ELR (cell line): ENCODE measurements at places on chromosomes 12 and 14.

GRCh38 chr14:22334627-22335026 lies 254.4 kb downstream of the DAD1 start:
- no peak for DNase-seq

DNA sequence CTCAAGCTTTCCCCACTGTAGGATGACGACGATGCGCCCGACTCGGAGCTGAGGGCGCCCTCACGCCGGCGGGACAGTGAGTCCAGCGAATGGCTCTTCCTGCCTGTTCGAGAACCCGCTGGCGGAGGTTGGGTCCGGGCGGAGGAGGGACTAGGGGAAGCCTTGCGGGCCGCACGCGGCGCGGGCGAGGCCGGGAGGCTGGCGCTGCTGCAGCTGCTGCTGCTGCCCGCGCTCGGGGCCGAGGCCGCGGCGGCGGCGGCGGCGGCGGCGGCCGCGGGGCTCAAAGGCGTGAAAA lies 1.9 kb downstream of the CCDC177 start:
- no peak for DNase-seq

DNA sequence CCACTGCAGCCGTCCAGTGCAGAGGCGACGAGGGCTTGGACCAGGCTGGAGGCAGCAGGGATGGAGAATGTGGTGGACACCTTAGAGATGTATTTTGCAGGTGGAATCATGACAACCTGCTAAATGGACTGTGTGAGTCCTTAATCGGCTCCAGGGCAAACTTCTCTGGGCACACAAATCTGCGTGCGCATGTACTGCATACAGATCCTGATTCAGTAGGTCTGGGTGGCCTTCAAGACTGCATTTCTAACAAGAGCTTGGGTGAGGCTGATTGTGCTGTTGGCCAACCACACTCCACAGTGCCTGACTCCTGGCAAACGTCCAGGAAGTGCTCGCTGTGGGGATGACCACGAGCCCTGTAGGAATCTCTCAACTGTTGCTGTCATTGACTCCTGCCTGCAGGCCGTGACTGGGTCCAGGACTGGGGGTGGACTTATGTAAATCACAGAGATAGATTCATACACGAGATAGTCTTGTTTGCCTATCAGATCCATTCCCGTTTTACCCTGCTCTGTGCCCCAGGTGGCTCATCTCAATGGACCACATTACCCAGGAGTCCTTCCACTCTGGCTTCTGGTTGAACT lies 27.2 kb downstream of the JDP2 start:
- DNase-seq: peak; percentile 60

GRCh38 chr12:12428961-12429657 lies 72.2 kb downstream of the BORCS5 start:
- peak; percentile 83 for DNase-seq

DNA sequence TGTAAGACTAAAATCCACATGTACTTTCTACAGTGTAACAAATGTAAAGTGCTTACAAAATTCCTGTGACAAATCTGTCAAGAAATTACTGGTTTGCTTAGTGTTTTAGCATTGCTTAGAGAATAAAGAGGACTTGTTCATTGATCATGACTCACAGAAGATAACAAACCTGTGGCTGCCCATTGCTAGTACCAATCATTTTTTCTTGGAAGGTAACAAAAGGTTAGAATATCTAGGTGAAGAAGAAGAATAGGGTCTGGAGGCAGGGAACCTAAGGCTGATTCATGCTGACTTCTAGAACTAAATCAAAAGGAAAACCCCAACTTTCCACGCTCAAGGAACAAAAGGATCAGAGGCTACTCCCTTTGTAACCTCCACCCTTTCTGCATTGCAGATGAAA lies 232.7 kb upstream of the ABCD2 start:
- no peak for DNase-seq

GRCh38 chr14:59316151-59316830 lies 127.8 kb downstream of the DAAM1 start:
- DNase-seq: no peak

DNA sequence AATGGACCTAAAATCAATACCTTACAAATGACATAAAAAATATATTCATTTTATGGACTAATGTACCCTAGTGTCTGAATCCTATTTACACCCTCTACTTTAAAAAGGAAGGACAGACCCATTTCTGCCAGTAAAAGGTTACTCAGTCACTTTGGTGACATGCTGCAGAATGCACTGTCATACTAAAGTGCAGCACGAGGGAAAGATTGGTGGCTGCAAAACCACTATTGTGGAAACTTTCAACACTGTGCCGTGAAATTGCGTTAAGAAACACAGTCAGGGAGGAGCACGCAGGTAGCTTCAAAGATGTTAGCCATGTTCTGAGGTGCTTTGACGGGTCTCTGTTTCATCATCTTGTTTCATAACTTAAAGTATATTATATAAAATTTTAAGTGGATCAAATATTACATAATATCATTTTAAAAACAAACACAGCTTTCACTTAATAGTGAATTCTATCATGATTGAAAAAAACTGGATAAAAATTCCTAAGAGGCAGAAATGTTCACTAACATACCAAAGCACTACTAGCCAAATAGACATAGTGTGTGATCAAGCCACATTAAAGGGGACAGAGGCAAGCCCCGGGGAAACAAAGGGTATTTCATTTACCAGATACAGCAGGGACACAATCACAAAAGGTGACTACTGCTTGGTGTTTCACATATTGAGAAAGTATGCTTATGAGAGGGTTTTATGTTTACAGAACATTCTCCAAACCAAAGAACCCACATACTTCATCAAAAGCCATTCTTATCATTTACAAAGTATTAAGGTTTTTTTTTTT lies 330.8 kb upstream of the SOX5 start:
- DNase-seq: no peak

- no peak for DNase-seq
These were observed 70.0 kb downstream of the PPP2R5E start for GRCh38 chr14:63472986-63473788.

DNA sequence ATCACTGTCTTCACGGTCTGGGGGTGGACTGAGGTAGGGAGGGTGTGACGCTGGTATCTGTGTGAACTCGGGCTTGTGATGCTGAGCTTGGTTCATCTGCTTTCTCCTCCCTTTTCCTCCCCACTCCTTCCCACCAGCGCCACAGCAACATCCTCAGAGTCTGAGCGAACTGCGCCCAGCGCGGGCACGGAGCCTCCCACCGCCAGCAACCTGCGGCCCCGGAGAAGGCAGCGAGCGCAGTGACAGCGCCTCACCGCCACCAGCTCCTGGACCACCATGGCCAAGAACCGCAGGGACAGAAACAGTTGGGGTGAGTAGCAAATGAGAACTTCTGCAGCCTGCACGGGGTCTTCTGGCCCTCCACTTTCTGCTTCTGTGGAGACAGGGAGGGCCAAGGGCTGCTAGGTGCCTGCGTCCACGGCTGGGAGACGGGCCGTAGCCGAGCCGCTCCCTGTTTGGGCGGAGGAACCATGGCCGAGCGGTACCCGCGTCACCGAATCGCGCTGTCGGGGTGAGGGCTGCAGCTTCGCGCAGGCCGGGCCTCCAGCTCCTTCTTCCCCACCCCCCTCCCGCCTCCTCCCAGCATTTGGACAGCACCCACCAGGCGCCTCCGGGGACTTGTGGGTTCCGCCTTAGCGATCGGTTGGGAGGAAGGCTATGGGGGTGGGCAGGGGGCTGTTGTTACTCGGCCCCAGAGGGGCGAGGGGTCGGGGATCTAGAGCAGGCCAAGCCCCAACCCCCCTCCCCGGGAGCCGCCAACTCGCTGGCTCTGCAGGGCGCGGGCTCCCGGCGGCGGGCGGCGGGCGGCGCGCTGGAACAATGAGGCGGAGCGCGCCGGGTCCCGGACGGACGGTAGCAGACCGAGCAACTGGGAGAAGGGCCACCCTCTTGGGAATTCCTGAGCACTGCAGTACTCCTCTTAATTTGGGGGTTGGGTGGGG lies at the start of gene ATL1:
TSS of gene ATL1 (plus strand) at position 156 of the 941 bp plus-strand sequence. CDS start at position 277, 121 bp downstream.
- DNase-seq: peak; percentile 71

DNA sequence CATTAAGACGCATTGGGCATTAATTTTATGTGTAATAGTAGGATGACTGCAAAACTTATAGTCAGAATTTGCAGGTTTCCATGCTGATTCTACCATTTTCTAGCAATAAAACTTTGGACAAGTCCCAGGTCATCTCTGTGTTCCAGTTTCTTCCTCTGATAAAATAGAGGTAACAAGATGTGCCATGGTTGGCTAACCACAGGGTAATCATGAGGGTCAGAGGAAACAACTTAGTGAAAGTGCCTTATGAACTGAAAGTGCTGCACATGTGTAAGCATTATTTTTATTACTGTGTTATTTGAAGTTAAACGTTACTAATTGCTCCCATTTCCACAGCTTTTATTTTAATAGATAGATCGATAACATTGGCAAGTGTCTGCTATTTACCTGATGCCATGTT lies 21.1 kb downstream of the SMCO2 start:
- DNase-seq: no peak

- no peak for DNase-seq
These were observed 175.7 kb downstream of the NPAS3 start for GRCh38 chr14:33114331-33114730.

DNA sequence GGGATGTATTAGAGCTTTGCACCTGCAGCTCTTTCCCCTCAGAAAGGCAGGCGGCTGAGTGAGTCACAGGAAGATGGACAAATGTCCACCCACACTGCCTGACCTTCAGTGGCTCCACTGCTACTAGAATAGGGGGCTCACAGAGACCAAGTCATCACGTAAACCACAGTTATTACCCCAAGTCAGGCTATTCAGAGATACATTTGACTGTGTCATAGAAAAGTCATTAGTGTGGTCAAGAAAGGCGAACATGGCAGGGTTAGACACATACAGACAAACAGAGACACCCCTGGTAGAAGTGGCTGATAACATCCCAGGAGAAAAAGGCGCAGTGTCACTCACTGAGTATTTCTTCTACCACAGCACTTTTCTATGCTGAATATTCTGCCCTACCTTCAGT lies 36.0 kb downstream of the GCH1 start:
- DNase-seq: peak; percentile 55

GRCh38 chr12:25808604-25809003 lies 149.9 kb upstream of the RASSF8 start:
- DNase-seq: no peak

- DNase-seq: peak; percentile 86
These were observed 966 bp downstream of the BICD1 start for GRCh38 chr12:32107359-32108267.

- no peak for DNase-seq
These were observed 68.2 kb downstream of the E2F7 start for GRCh38 chr12:76997011-76997780.

- no peak for DNase-seq
These were observed 23.6 kb upstream of the TMEM132D start for GRCh38 chr12:129927316-129927900.

DNA sequence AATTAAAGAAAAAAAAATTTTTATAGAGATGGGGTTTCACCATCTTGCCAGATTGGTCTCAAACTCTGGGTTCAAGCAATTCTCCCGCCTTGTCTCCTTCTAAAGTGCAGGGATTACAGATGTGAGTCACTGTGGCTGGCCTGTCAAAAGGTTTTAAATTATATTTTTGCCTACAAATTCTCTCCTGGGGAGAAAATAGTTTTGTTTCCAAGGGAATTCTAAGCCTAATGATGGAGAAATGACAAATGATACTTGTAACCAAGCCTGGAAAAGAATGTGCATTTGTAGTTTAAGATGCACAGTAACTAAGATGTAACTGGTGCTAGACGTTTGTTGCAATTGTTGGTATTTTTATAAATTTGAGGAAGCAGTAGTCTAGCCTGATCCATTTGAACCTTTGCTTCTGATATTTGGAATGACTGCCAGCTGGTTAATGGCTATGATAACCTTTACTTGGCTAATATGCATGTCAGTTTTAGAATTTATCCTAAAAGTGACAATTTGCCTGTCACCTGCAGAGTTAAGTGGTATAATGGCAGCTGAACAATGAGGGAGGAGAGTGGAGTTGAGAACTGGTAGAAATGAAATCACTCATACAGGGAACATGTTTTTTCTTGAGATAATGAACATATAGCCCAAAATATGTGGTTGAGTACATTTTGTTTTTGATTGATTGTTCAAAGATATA lies 148.0 kb downstream of the FUT8 start:
- DNase-seq: no peak

DNA sequence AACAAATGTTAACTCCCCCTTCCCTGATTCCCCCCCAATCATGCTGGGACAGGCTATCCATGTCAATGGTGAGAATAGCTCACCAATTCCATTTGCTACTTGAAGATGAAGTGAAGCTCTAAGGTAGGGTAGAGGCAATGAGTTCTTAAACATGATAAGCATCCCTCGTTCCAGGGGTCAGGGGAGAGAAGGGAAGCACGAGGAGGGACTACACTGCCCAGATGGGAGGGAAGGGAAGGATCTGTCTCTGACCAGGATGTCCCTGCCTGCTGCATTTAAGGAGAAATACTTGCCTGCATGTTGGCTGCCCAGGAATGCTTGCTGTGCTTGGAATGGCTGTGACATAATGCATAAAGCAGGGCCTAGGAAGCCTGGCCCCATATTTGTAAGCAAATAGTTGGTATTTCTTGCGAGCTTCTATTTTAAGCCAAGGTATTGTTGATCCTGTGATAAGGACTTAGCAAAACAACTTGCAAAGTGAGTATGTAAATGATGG lies 155.1 kb downstream of the CEP83 start:
- no peak for DNase-seq

GRCh38 chr12:132238488-132238854 lies 90.9 kb downstream of the GALNT9 start:
- no peak for DNase-seq

DNA sequence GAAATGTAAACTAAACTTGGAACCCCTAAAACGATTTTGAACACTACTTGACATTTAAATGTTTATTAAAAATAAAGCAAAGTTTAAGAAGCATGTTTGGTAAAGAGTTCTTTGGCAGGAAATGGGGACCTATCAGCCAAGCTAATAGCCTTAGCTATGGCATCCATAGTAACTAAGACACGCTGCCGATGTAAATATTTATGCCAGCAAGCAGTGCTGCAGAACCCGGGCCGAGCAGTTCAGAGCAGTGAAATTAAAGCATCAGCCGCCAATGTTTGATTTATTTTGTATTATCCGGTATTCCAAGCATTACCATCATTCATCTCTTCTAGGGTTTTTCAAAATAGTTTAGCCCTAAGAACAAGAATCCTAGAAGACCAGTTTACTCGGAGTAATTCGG lies 61.6 kb downstream of the PPP2R5C start:
- no peak for DNase-seq
